Adrenal gland (tissue), 19 donors: ENCODE measurements at places on chromosomes 1 and 21. TPM values are rescaled to one million over a fixed set of nuclear protein-coding genes. Genes with fewer than 3 reads are reported as not detected.

The GBP5 gene
- 2.4 TPM for polyA plus RNA-seq

The PALMD gene
- 189 TPM for polyA plus RNA-seq

The AUNIP gene
- 0.74 TPM for polyA plus RNA-seq

The FOXD2 gene
- 0.32 TPM for polyA plus RNA-seq

The OMA1 gene
- polyA plus RNA-seq = 44.9 TPM

The LCE3D gene
- polyA plus RNA-seq = not detected

The SERPINC1 gene
- 0.40 TPM for polyA plus RNA-seq

The PCAT6 gene
- 5.8 TPM for polyA plus RNA-seq

The AMY2A gene
- 0.30 TPM for polyA plus RNA-seq

The RBP7 gene
- 12.0 TPM for polyA plus RNA-seq

The COL9A2 gene
- 12.2 TPM for polyA plus RNA-seq

The NR1I3 gene
- polyA plus RNA-seq = not detected

- H3K27me3 ChIP-seq = no peaks in the 10 kb centered on the region
- no peak overlapping the region for H3K27ac ChIP-seq
- no peak overlapping the region for H3K4me3 ChIP-seq
- H3K4me1 ChIP-seq = no peaks in the 10 kb centered on the region
Observed at GRCh38 chr1:198943484-198944187, 304.8 kb downstream of the PTPRC start.

DNA sequence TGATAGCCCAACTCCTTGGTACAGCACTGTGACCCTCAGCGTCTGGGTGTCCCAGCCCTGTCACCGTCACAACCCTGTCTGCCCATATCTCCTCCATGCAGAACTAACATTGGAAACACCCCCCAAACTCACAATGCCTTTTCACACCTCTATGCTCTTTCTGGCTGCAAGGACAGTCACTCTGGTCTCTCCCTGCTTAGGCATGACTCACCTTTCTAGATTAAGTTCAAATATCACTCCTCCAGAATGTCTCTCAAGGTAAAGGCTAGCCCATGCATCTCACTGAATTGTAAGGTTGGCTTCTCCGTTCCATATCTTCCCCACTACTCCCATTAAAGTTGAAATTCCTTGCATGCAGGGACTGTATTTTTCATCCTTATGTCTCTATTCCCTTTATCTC lies 17.0 kb upstream of the CAPN8 start:
- no peak overlapping the region for H3K27ac ChIP-seq
- no peak for DNase-seq
- no peak overlapping the region for H3K4me3 ChIP-seq
- no peaks in the 10 kb centered on the region for H3K36me3 ChIP-seq
- H3K4me1 ChIP-seq = no peaks in the 10 kb centered on the region
- no peaks in the 10 kb centered on the region for H3K27me3 ChIP-seq

GRCh38 chr1:186239171-186239570 lies 135.9 kb downstream of the TPR start:
- no peak overlapping the region for H3K27ac ChIP-seq
- H3K4me1 ChIP-seq = no peaks in the 10 kb centered on the region
- no peak for DNase-seq

DNA sequence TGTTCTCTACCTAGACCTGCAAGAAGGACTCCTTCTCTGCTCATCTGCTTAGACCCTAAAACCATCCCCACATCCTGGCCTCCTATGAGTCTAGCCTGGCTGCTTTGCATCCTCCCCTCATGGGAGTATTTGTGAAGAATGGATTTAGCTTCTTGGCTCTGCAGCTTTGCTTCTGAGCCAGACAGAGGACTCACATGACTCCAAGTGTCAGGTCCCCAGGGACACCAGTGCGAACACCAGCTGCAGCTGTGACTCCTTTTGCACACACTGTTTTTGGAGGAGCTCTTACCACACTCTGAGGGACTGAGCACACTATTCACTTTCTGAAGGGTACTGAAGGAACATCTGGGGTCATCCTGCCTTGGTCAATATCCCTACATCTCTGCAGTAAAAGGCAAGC lies 131.8 kb upstream of the SGIP1 start:
- H3K27me3 ChIP-seq = no peaks in the 10 kb centered on the region
- no peaks in the 10 kb centered on the region for H3K4me1 ChIP-seq
- H3K36me3 ChIP-seq = no peaks in the 10 kb centered on the region

- no peak overlapping the region for H3K4me3 ChIP-seq
- no peaks in the 10 kb centered on the region for H3K27me3 ChIP-seq
- no peak overlapping the region for H3K27ac ChIP-seq
- H3K4me1 ChIP-seq = no peaks in the 10 kb centered on the region
- no peak for DNase-seq
Observed at GRCh38 chr1:185742403-185742802, 8.2 kb downstream of the HMCN1 start.

DNA sequence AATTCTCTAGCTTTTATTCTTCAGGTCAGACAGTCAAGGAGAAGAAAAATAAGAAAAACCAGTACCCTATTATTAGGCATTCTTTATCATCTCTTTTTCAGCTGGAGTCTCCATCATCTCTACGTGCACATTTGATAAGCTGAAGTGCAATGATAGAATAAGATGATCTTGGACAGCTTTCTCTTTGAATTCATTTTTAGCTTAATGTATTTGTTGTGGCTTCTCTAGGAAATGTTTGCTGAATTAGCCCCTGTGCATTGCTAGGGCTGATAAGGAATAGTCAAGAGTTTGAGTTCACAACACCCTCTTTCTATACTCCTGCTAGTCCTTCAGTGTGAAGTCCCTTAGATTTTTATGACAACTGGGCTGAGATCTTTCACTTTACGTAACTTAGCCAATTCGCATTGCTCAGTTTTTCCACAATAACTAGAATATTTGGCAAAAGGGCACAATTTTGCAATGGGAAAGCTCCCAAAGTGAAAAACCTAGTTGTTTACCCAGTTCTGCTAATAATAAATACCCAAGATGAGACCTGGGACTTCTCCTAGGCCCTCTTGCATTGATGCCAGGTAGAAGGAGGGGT lies 7.0 kb upstream of the KCNJ15 start:
- H3K36me3 ChIP-seq = no peaks in the 10 kb centered on the region
- no peak overlapping the region for H3K27ac ChIP-seq
- H3K27me3 ChIP-seq = no peaks in the 10 kb centered on the region
- DNase-seq = no peak

GRCh38 chr1:234684856-234685255 lies 74.9 kb upstream of the IRF2BP2 start:
- DNase-seq = no peak
- H3K36me3 ChIP-seq = no peaks in the 10 kb centered on the region
- peaks cover 6% of the 10 kb centered on the region for H3K4me1 ChIP-seq
- H3K27me3 ChIP-seq = no peaks in the 10 kb centered on the region
- no peak overlapping the region for H3K27ac ChIP-seq

- no peak overlapping the region for H3K27ac ChIP-seq
- H3K36me3 ChIP-seq = no peaks in the 10 kb centered on the region
- peaks cover 11% of the 10 kb centered on the region for H3K4me1 ChIP-seq
- DNase-seq = no peak
- no peak overlapping the region for H3K4me3 ChIP-seq
Observed at GRCh38 chr1:46519209-46519608, 29.6 kb downstream of the DMBX1 start.

GRCh38 chr1:180173952-180174351 lies 19.3 kb downstream of the QSOX1 start:
- peak; percentile 89 for DNase-seq
- no peaks in the 10 kb centered on the region for H3K27me3 ChIP-seq
- H3K4me3 ChIP-seq = no peak overlapping the region
- no peaks in the 10 kb centered on the region for H3K36me3 ChIP-seq
- H3K4me1 ChIP-seq = peaks cover 11% of the 10 kb centered on the region

DNA sequence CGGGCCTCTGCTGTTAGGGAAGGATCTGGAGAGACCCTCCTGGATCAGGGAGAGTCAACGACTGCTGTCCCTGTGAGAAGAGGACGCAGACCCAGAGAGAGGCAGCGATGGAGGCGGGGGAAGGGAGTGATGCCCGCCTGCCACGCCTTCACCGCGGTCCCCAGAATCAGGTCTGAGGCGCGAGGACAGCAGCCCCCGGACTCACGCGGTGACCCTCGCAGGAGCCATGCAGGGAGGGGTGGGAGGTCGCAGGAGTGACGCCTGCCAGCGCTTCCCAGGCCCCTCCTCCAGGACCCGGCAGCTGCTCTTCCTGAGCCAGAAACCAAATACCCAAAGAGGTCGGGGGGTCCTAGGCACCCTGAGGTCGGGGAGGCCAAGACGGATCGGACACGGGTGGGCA lies 6.2 kb upstream of the TNFRSF4 start:
- no peak for DNase-seq
- H3K27me3 ChIP-seq = no peaks in the 10 kb centered on the region
- H3K36me3 ChIP-seq = peaks cover 77% of the 10 kb centered on the region
- no peak overlapping the region for H3K27ac ChIP-seq
- H3K4me1 ChIP-seq = peaks cover 4% of the 10 kb centered on the region

DNA sequence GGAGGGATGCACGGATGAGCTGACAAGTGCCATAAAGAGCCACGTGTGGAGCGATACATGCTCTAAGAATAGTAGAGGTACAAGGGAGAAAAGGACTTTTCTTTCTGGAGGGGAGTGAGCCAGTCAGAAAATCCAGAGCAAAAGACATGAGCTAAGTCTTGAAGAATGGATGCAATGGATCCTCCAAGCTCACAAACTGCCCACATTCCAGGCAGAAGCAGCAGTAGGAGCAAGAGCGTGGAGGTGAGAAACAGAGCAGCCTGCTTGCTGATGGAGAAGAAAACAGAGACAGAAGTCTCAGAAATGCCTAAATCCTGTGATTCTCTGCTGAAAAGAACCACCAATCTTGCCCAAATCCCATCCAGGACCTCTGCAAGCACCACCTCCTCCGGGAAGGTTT lies 78.2 kb upstream of the RALGPS2 start:
- DNase-seq = no peak
- no peak overlapping the region for H3K4me3 ChIP-seq
- H3K4me1 ChIP-seq = peaks cover 16% of the 10 kb centered on the region
- no peaks in the 10 kb centered on the region for H3K27me3 ChIP-seq
- no peak overlapping the region for H3K27ac ChIP-seq

DNA sequence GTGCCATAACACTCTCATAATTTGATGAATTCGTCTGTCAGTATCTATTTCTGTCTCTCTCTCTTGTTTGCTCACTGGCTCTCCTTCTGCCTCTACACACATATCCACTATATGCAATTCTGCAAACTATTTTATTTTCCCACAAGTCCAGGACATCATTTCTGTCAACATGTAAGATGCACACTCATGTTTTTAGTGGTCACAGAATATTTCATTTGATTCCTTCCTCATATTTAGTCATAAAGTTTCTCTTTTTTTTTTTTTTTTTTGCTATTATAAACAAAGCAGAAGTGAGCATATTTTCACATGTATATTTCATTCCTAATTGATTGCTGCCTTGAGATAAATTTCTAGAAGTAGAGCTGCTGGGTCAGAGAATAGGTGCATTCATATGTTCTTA lies 165.3 kb downstream of the PGBD5 start:
- H3K27ac ChIP-seq = no peak overlapping the region
- no peaks in the 10 kb centered on the region for H3K4me1 ChIP-seq
- no peak overlapping the region for H3K4me3 ChIP-seq
- H3K36me3 ChIP-seq = no peaks in the 10 kb centered on the region
- H3K27me3 ChIP-seq = no peaks in the 10 kb centered on the region

DNA sequence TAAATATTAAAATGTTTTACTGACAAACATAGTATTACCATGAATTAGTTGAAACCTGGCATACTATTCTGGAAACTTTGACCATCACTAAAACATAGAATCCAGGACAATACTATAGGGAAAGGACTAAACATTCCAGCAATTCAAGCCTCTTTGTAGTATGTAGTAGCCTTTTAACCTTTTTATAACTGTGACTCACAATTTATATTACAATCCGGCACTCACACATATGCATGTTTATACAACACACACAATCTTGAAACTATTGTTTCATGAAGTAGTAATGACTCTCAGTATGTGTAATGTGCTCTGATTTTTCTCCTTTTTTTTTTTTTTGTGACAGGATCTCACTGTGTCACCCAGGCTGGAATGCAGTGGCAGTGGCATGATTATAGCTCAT lies 64.3 kb downstream of the ANKRD13C start:
- peaks cover 34% of the 10 kb centered on the region for H3K36me3 ChIP-seq
- H3K4me3 ChIP-seq = no peak overlapping the region
- no peaks in the 10 kb centered on the region for H3K27me3 ChIP-seq
- no peaks in the 10 kb centered on the region for H3K4me1 ChIP-seq
- no peak for DNase-seq

- H3K27ac ChIP-seq = no peak overlapping the region
- H3K36me3 ChIP-seq = no peaks in the 10 kb centered on the region
- no peak overlapping the region for H3K4me3 ChIP-seq
- no peaks in the 10 kb centered on the region for H3K27me3 ChIP-seq
- H3K4me1 ChIP-seq = no peaks in the 10 kb centered on the region
Observed at GRCh38 chr1:181647314-181648035, 164.2 kb downstream of the CACNA1E start.

GRCh38 chr1:170939476-170939875 lies 4.1 kb downstream of the MROH9 start:
- H3K36me3 ChIP-seq = no peaks in the 10 kb centered on the region
- H3K4me1 ChIP-seq = no peaks in the 10 kb centered on the region
- no peak for DNase-seq
- H3K27me3 ChIP-seq = no peaks in the 10 kb centered on the region

DNA sequence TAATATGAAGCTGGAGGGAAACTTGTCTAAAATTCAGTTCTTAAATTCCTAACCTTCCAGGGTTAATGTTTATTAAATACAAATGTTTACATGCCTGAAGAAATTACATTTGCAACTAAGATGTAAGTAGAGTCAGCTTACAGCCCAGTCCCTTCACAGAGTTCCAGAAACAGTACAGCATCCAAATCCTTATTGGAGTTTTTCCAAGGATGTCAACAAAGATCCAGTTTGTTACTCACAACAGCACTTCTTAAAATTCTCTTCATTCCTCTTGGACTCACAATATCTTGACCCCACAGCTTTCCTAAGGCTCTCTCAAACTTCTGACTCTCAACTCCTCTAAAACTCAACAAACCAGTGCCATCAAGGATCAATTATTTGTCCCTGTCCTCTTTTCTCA lies 50.1 kb upstream of the RWDD3 start:
- no peak for DNase-seq
- no peak overlapping the region for H3K27ac ChIP-seq
- H3K4me1 ChIP-seq = no peaks in the 10 kb centered on the region
- H3K27me3 ChIP-seq = no peaks in the 10 kb centered on the region
- no peaks in the 10 kb centered on the region for H3K36me3 ChIP-seq
- no peak overlapping the region for H3K4me3 ChIP-seq

- H3K4me1 ChIP-seq = no peaks in the 10 kb centered on the region
- H3K27me3 ChIP-seq = no peaks in the 10 kb centered on the region
- DNase-seq = no peak
- no peak overlapping the region for H3K4me3 ChIP-seq
Observed at GRCh38 chr1:159554261-159554660, 18.5 kb upstream of the OR10J5 start.

GRCh38 chr1:156502894-156503697 lies 2.5 kb upstream of the MEF2D start:
- peaks cover 53% of the 10 kb centered on the region for H3K4me1 ChIP-seq
- peak overlapping the region; percentile 100 for H3K27ac ChIP-seq
- no peak overlapping the region for H3K4me3 ChIP-seq

GRCh38 chr1:117674521-117675400 lies 68.9 kb downstream of the TENT5C start:
- H3K4me1 ChIP-seq = peaks cover 23% of the 10 kb centered on the region
- no peak for DNase-seq
- no peaks in the 10 kb centered on the region for H3K27me3 ChIP-seq
- H3K27ac ChIP-seq = no peak overlapping the region

- no peak overlapping the region for H3K4me3 ChIP-seq
- no peaks in the 10 kb centered on the region for H3K27me3 ChIP-seq
- no peaks in the 10 kb centered on the region for H3K36me3 ChIP-seq
- no peak for DNase-seq
- H3K4me1 ChIP-seq = peaks cover 21% of the 10 kb centered on the region
Observed at GRCh38 chr1:183097438-183098051, 74.3 kb downstream of the LAMC1 start.

GRCh38 chr1:228238461-228238860 lies 30.6 kb downstream of the OBSCN start:
- H3K4me1 ChIP-seq = no peaks in the 10 kb centered on the region
- no peaks in the 10 kb centered on the region for H3K36me3 ChIP-seq
- no peak overlapping the region for H3K27ac ChIP-seq
- H3K4me3 ChIP-seq = no peak overlapping the region
